ENCODE measurements at places on chromosomes 1 and 21.

GRCh38 chr1:196308176-196308575, 300.1 kb downstream of the KCNT2 start:
- no peak for DNase-seq
- no peaks in the 10 kb centered on the region for H3K36me3 ChIP-seq
- no peak overlapping the region for H3K4me3 ChIP-seq
- H3K27ac ChIP-seq: no peak overlapping the region
- no peaks in the 10 kb centered on the region for H3K4me1 ChIP-seq

DNA sequence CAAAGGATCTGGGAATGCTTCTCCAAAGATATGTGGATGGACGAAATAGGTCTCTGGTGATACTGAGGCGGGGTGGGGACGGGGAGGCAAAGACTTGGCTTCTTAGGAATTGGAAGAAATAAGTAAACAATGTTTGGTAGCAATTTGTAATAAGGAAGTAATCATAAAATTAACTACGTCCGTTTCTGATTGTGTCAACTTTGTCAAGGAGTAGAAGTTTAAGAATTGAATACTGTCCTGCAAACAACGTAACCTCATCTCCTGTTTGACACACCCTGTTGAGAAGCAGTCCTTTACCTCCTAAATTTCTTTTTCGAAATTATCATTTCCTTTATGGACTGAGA, 471 bp downstream of the POLR3C start:
- DNase-seq: no peak
- H3K27me3 ChIP-seq: no peaks in the 10 kb centered on the region
- H3K4me3 ChIP-seq: peak overlapping the region; percentile 62
- H3K27ac ChIP-seq: peak overlapping the region; percentile 73

GRCh38 chr1:223180731-223181321, 37.8 kb upstream of the TLR5 start:
- no peaks in the 10 kb centered on the region for H3K4me1 ChIP-seq
- DNase-seq: no peak
- H3K27ac ChIP-seq: no peak overlapping the region
- H3K36me3 ChIP-seq: no peaks in the 10 kb centered on the region

GRCh38 chr21:21232320-21232719, 234.1 kb downstream of the NCAM2 start:
- no peaks in the 10 kb centered on the region for H3K4me1 ChIP-seq
- peaks cover 5% of the 10 kb centered on the region for H3K27me3 ChIP-seq
- H3K36me3 ChIP-seq: no peaks in the 10 kb centered on the region
- DNase-seq: no peak
- H3K4me3 ChIP-seq: no peak overlapping the region
- H3K27ac ChIP-seq: no peak overlapping the region

DNA sequence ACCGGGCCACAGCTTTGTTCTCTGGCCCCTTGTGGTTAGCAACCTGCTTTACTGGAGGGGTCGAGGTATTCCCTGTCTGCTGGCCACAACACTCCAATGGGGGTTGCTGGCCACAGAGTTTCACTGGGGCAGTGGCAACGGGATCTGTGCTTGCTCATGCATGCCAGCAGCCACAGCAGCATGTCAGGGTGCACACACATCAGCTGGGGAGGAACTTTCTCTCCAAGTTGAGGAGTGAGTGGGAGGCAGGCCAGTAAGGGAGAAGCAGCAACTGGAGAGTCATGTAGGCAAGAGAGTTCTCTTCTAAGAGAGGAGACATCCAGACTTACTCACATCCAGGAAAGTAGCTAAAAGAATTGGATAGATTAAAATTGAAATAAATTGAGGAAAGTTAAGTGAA, 38.0 kb downstream of the SAMD13 start:
- no peaks in the 10 kb centered on the region for H3K4me1 ChIP-seq
- no peaks in the 10 kb centered on the region for H3K36me3 ChIP-seq
- H3K4me3 ChIP-seq: no peak overlapping the region
- no peak overlapping the region for H3K27ac ChIP-seq
- DNase-seq: no peak

DNA sequence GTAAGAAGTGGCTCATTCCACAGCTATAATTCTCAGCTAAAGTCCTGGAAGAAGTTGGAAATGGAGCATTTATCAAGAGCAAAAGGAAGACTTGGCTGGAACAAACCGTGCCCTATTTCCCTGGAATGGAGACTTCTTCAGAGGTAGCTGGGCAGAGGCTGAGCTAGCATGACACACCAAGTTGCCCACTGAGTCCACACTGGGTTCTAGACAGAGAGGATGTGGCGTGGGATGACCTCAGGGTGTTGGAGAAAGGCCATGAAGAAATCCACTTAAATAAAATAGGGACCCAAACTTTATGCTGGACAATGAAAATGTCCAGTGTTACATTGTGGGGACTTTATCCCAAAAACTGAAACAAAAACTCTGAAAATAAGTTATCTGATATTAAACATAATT, 116.2 kb downstream of the KCNJ6 start:
- H3K27me3 ChIP-seq: no peaks in the 10 kb centered on the region
- H3K36me3 ChIP-seq: no peaks in the 10 kb centered on the region
- H3K4me1 ChIP-seq: no peaks in the 10 kb centered on the region
- no peak for DNase-seq
- no peak overlapping the region for H3K4me3 ChIP-seq

DNA sequence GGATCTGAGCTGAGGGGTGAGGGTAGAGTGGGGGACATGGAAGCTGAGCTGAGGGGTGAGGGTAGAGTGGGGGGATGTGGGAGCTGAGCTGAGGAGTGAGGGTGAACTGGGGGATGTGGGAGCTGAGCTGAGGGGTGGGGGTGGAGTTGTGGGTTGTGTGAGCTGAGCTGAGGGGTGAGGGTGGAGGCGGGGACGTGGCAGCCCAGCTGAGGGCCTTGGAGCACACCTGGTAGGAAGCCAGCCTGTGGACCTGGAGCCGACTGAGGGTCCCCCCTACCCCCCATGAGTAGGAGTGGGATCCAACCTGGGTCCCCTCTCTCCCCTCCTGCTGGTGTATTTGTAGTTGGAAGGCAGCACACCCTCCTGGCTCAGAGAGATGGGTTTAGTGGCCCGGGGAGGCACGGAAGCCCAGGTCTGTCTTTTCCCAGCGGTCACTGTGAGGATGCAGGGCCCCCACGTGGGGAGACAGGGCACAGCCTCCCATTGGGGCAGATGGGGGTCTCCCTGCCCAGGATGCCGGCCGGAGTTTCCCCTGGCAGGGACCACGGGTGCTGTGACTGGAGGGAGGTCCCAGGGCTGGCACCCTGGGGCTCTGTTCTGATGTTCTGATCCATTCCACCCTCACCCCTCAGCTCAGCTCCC, 13.2 kb upstream of the NPHP4 start:
- DNase-seq: peak; percentile 42
- H3K4me3 ChIP-seq: no peak overlapping the region
- no peaks in the 10 kb centered on the region for H3K36me3 ChIP-seq
- H3K4me1 ChIP-seq: no peaks in the 10 kb centered on the region
- H3K27me3 ChIP-seq: no peaks in the 10 kb centered on the region

DNA sequence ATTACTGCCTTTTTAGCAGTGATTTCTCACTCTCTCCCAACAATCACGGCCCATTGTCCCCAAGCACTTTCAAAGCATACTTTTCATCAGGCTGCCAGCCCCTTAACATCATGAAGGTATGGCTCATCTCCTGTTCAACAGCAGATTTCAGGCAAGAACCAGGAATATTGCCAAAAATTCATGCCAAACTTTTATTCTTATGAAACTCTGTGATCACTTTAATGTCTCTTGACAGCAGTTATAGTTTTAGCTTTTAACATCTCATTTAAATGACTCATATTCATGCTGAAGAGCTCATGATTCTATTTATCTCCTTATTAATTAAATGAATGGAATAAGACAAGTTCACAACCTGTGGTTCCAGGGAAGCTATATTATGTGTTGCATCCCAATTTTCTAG, 235.1 kb downstream of the GRIK1 start:
- DNase-seq: no peak
- H3K27me3 ChIP-seq: no peaks in the 10 kb centered on the region
- H3K4me3 ChIP-seq: no peak overlapping the region
- no peak overlapping the region for H3K27ac ChIP-seq
- no peaks in the 10 kb centered on the region for H3K36me3 ChIP-seq
- no peaks in the 10 kb centered on the region for H3K4me1 ChIP-seq

GRCh38 chr1:110524311-110525248, 5.6 kb upstream of the KCNA10 start:
- H3K27ac ChIP-seq: no peak overlapping the region
- DNase-seq: no peak
- H3K36me3 ChIP-seq: no peaks in the 10 kb centered on the region
- no peak overlapping the region for H3K4me3 ChIP-seq

DNA sequence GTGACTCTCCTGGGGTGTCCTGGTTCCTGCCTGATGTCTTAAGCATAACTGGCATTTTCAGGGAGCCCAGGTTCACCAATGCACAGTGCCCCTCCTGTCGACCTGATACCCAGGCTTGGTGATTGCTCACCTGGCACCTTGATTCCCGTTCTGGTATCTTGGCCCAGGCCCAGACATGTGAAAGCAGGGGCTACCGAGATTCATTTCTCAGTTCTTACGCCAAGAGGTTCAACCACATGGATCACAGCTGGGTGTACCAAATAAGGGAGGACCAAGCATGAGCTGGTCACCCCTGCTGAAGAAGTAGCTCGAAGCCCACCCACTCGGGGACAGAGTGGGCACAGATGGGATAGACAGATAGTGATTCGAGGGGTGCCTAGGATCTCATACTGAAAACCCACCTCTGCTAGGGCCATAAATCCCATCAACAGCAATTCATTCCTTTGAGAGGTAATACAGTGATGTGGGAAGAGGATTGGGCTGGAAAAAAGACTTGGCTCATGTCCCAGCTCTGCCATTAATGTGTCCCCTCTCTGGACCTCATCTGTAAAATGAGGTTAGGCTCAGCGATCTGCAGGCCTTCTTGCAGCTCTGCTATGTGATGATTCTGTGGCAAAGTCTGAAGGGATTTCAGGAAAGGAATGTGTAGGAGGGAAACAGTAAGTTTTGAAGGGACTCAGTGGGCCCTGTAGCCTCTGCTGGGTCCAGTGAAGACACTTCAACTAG, 2.7 kb downstream of the EPHX1 start:
- H3K4me3 ChIP-seq: no peak overlapping the region
- H3K4me1 ChIP-seq: peaks cover 11% of the 10 kb centered on the region

DNA sequence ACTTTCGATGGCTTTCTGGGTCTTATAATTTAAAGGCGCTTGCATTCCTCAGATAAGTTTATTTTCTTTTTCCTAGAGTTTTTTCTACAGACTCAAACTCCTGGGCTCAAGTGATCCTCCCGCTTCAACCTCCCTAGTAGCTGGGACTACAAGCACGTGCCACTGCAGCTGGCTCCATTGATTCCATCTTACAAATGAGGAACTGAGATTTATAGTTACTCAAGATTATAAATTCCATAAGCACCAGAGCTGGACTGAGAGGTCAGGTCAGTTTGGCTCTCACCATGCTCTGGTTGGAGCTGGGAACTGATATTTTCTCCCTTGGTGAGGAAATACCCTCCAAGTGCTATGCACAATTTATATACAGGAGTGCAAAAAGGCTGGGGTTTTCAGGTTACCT, 13.4 kb upstream of the PRPF38B start:
- no peaks in the 10 kb centered on the region for H3K27me3 ChIP-seq
- peaks cover 4% of the 10 kb centered on the region for H3K4me1 ChIP-seq
- H3K27ac ChIP-seq: no peak overlapping the region
- H3K36me3 ChIP-seq: no peaks in the 10 kb centered on the region

DNA sequence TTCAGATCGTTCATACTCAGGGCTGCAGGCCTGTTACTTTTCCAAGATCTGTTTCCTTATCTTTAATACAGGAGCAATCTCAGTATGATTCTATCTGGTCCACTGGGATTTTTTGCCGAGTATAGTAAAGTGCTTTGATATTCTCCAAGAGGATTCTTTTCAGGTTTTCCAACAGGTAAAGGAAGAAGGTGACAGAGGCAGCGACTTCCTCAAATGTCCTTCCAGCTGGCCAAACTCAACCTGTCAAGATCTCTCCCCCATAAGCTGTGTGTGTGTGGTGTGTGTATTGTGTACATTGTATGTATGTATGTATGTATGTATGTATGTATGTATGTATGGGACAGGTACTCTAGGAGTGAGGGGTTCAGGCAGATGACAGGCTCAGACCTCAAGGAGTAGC, 1.1 kb downstream of the AKR1A1 start:
- DNase-seq: no peak
- H3K36me3 ChIP-seq: peaks cover 29% of the 10 kb centered on the region
- H3K4me3 ChIP-seq: peak overlapping the region; percentile 52
- H3K27me3 ChIP-seq: no peaks in the 10 kb centered on the region

- no peak overlapping the region for H3K4me3 ChIP-seq
- no peak for DNase-seq
- H3K4me1 ChIP-seq: no peaks in the 10 kb centered on the region
- H3K27me3 ChIP-seq: no peaks in the 10 kb centered on the region
- H3K36me3 ChIP-seq: no peaks in the 10 kb centered on the region
These were observed 133.1 kb downstream of the CAMTA1 start for GRCh38 chr1:6918186-6918924.

DNA sequence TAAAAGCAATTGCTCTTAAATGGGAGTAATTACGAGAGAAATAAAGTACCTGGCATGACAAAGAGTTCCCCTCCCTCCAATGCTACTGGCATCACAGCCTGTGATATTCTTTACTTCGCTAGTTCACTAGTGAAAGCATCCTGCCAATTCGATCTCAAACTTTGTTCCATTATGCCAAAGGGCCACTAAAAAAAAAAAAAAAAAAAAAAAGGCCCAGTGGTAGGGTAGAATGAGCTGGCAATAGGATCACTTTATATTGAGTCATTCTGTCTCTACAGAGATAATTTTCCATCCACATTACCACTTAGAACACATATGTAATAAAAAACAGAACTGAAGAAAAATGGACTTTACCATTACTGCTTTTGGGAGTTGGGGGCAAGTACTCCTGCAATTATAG, 11.2 kb downstream of the PUM1 start:
- peaks cover 79% of the 10 kb centered on the region for H3K36me3 ChIP-seq
- H3K27me3 ChIP-seq: no peaks in the 10 kb centered on the region
- H3K4me1 ChIP-seq: peaks cover 13% of the 10 kb centered on the region
- H3K27ac ChIP-seq: no peak overlapping the region
- H3K4me3 ChIP-seq: no peak overlapping the region
- no peak for DNase-seq

DNA sequence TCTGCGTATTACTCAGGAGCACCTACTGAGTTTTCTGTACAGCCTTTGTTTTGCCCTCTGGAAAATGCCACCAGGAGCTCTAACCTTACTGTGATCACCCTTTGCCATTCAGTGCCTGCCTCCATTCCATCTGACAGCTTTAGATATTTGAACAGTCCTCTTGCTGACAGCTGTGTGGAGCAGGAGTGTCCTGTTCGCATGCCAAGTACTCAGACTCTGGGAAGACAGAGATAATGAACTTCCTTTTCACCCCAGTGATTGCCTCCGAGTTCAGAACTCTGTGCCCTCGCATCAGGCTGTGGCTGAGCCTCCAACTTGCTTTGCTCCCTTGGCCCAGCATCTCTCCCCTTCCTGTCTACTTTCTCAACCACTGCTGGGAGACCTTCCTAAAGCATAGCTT, 74.0 kb downstream of the CACNA1E start:
- DNase-seq: no peak
- no peak overlapping the region for H3K4me3 ChIP-seq
- H3K27me3 ChIP-seq: no peaks in the 10 kb centered on the region
- no peaks in the 10 kb centered on the region for H3K36me3 ChIP-seq
- H3K27ac ChIP-seq: no peak overlapping the region
